H7 (cell line): ENCODE measurements at places on chromosomes 12 and 14.

GRCh38 chr12:130639476-130640424 is 76.3 kb downstream of the RIMBP2 start:
- no peak for DNase-seq

- no peak for DNase-seq
Measured at GRCh38 chr14:99360774-99361595, 89.0 kb upstream of the BCL11B start.

DNA sequence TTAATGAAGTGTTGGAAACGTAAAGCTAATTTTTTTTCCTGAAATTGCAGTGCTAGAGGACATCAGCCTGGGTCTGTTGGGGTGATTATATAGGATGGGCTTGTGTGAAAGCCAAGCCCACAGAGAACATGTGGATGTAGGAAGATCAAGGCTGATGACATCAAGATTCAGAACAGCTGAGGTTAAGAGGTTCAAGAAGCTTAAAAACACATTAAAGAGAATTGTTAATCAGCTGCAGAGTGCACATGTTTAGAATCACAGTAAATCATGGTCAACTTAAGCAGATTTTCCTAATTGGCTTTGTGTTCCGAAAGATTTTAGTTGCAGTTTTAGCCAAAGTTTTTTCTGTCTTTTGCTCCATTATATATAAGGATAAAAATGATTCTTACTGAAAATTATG is 87.9 kb upstream of the PRICKLE1 start:
- DNase-seq: no peak

- peak; percentile 89 for DNase-seq
Measured at GRCh38 chr12:47870175-47870781, 34.5 kb downstream of the VDR start.

DNA sequence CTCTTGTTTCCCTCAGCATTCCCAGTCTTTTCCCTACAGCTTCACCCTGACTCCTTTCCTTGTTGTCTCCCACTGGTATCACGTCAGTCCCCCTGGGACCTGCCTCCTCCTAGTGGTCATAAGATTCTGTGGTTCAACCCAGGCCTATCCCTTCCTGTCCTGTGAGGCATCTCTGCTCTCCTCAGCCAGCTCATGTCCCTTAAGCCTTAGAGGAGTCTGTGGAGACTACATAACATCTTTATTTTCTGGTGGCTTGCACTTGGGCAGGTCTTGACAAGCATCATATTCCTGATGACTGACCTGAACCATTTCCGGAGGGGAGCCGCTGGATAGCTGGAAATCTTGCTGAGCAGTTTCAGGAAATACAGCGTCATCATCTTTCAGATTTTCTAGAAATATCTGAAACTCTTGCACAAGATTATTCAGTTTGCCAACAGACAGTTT is 688 bp downstream of the C12orf71 start:
- peak; percentile 40 for DNase-seq

DNA sequence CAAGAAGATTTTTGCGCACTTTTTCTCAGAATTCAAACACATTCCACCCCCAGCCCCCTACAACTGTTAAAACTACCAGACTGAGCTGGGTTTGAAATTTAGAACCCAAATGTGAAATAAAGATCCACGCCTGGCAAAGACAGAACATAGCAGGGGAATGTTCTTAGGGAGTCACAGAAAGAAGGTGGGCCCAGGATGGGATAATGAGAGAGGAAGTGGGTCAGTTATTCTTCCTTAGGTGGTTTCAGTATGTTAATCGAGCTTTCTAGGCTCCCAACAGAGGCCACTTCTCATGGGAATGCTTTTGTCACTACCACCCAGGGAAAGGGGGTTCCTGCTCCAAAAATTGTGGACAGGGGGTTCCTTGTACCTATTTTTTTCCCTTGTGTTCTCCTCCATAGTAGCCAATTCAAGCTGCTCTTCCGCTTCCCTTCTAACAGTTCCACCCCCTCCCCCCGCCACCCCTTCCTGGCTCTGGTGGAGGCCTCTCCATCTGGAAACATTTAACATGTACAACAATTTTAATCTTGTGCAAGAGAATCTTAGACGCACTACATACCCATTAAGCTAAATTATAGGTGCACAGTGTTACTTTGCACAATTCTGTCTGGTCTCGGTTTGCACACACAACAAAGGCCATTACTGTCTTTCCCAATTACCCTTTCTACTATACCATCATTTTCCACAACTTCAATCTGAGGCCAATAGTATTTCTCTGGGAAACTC is 218.1 kb downstream of the MON2 start:
- DNase-seq: peak; percentile 32

DNA sequence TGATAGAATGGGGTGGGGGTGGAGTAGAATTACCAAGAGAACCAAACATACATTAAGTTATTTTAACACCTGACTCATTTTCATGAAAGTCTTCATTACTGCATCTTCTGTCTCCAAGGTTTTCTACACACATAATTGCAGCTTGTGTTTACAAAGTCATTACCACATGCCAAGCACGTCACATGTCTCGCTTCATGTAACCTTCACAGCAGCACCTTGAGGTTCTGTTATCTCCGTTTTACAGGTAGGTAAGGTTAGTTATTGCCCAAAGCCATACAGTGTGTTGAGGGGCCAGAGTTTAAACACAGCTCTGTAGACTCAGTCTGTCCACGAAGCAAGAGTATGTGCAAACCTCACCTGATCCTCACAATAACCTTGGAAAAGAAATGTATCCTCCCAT is 64.3 kb upstream of the RBM19 start:
- DNase-seq: no peak

- DNase-seq: peak; percentile 88
Measured at GRCh38 chr12:22046090-22046967, at the start of gene CMAS. TSS of gene CMAS (plus strand) at chr12:22046218. CDS start at chr12:22046304, 86 bp downstream.

DNA sequence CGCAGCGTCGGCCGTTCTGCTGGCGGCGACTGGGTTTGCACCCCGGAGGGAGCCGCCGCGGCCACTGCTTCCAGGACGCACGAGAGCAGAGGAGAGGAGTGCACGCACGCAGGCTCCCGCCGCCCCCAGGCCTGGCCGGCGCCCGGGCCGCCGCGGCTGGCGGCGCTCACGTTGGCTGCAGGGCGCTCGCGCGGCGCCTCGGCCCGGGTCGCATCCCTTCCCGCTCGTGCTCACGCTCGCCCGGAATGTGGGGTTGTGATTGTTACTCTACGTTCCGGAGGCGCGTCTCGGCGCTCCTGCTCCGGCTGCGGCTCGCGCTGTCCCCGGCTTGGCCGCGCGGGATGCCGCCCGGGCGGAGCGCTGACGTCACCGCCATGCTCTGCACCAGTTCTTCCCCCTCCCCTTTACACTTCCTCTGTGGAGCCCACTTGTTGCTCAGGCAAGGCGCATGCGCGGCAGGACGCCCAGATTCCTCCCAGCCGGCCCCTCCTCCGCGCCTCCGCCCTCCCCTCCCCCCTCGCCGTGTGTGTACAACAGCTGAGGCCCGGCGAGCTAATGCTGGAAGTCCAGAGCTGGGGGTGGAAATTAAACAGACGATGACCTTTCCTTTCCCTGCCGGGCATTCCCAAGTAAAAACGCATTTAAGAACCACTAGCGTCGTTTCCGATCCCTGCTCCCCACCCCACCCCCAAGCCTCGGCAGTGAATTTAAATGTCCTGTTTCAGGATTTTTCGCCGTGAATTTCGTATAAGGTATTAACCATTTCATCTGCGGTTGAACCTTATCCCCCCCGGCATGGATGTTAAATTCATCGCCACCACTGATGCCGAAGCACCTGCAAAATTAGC is at the start of gene IRF2BPL:
TSS of gene IRF2BPL (minus strand) at position 325 of the 848 bp plus-strand sequence. CDS start 916 bp downstream, outside the sequence.
- peak; percentile 99 for DNase-seq

DNA sequence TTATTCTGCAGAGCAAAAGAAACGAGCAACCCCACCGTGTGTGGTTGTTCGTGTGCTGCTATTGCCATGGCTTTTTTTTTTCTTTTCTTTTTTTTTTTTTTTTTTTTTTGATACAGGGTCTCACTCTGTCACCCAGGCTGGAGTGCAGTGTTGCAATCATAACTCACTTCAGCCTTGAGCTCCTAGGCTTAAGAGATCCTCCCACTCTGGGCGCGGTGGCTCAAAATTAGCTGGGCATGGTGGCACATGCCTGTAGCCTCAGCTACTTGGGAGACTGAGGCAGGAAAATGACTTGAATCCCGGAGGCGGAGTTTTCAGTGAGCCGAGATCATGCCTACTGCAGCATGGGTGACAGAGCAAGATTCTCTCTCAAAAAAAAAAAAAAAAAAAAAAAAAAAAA is 144.2 kb downstream of the ESR2 start:
- DNase-seq: no peak

GRCh38 chr12:130081117-130081805 is 81.0 kb upstream of the FZD10 start:
- DNase-seq: no peak

DNA sequence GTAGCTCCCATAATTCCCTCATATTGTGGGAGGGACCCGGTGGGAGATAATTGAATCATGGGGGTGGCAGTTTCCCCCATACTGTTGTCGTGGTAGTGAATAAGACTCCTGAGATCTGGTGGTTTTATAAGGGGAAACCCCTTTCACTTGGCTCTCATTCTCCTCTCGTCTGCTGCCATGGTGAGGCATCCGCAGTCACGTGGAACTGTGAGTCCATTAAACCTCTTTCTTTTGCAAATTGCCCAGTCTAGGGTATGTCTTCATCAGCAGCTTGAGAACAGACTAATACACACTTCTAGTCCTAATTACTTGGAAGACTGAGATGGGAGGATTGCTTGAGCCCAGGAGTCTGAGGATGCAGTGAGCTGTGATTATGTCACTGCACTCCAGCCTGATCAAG is 64.4 kb downstream of the TMX1 start:
- DNase-seq: peak; percentile 22

DNA sequence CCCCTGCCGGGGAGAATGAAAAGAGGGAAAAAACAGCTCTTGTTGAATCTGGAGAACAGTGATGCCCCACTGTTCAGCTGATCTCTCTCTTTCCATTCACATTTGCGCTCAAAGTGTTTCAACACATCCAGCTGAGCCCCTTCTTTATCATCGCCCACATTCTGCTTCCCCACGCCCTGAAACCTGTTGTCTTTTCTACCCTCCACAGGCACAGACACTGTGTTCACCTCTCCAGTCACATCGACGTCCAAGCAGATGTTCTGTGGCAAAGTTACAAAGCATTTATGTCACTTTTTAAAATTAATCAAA is 338.7 kb downstream of the EGLN3 start:
- no peak for DNase-seq

DNA sequence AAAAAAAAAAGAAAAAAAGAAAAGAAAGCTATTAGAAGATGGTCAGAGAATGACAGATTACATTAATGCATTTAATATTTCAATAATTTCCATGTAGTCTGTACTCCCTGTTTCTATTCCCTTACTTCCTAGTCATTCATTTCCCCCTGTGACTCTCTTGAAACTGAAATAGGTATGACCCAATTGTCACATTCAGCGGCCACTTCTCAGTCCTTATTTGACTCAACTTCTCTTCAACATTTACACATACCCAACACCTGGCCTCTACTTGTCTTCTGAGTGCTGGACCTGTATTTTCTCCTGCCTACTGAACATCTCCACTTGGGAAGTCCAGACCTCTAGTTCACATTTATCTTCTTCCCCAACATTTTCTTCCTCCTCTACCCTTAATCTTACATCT is 7.2 kb downstream of the EEA1 start:
- DNase-seq: no peak

DNA sequence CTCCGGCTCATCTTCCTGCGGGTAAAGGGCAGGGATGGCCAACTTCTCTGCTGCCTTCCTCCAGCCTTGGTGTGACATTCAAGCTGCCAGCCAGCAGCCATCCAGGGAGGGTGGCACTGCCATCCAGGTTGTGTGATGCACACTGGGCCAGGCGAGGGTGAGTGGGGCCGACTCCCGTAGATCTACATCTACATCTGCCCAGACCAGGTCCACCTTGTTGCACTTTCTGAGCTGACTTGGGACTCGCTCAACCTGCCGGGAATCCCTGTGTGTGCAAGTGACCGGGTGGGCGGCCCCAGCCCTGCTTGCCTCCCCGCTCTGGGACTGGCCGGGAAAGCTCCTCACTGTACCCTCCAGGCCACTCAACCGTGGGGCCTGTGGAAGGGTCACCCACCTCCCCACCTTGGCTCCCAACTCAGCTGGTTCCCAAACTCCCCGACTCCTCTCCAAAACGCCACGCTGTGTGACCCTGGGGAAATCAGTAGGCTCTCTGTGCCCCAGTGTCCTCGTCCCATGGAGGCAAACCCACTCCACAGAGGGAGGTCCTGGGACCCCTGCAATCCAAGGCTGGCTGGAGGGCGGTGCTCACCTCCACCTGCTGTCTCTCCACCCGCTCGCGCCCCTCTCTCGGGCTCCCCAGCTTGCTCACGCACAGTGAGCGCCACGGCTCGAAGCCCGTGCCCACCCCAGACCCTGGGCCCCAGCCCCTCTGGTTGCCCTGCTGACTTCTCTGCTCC is 14.7 kb downstream of the JAG2 start:
- peak; percentile 63 for DNase-seq

- DNase-seq: peak; percentile 38
Measured at GRCh38 chr12:120290609-120291305, 946 bp downstream of the RNU4-2 start.

- DNase-seq: no peak
Measured at GRCh38 chr12:108253540-108253939, 85.6 kb downstream of the CMKLR1 start.

DNA sequence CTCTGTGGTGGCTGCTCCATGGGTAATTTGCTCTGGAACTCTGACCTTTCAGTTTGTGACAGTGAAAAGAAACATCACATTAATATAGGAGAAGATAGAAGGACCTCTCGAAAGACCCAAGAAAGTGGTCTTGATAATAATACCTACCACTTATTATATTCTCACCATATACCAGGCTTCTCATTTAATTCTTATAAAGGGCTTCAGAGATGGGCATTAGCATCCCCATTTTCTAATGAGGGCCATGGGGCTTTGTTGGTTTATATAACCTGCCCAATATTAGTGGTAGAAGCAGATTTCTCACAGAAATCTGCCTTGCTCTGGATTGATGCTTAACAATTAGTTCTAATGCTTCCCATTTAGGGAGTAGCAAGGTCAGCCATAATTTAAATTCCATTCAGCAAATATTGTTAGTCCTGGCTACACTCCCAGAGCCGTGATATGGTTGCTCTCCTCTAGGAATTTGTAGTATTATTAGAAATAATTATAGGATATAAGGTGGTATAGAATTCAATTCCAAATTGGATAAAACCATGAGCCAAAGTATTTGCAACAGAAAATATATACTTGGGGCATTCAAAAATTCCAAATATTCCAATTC is 7.4 kb upstream of the AMIGO2 start:
- DNase-seq: no peak

- no peak for DNase-seq
Measured at GRCh38 chr14:90788031-90788430, 28.2 kb downstream of the TTC7B start.
